Hematopoietic multipotent progenitor cell treated with erythropoietin and hydrocortisone succinate and interleukin-3 and kit ligand, for 6 days (in vitro differentiated cells): ENCODE measurements at places on chromosomes 6 and 20.

DNA sequence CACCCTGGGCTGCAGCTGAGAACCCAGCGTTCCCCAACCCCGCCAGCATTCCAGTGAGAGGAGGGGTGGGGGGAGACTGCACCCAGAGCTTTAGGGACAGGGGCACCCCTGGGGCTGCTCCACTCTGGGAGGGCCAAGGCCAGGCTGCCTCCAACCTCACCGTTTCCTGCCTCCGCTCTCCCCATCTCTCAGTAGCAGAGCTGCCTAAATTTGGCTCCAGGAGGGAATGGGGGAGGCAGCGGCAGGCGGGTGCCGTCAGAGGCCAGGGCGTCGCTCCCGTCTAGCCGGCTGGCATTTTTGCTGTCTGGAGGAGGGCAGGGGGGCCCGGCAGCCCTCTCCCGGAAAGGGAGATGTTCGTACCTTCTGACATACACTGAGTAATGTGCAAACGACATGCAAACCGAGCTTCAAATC is 46.6 kb downstream of the NOL4L start:
- peak; percentile 48 for DNase-seq

GRCh38 chr20:23011008-23011721 is 23.9 kb upstream of the SSTR4 start:
- no peak for DNase-seq

GRCh38 chr20:13286607-13287006 is 65.5 kb downstream of the ISM1 start:
- DNase-seq: no peak

DNA sequence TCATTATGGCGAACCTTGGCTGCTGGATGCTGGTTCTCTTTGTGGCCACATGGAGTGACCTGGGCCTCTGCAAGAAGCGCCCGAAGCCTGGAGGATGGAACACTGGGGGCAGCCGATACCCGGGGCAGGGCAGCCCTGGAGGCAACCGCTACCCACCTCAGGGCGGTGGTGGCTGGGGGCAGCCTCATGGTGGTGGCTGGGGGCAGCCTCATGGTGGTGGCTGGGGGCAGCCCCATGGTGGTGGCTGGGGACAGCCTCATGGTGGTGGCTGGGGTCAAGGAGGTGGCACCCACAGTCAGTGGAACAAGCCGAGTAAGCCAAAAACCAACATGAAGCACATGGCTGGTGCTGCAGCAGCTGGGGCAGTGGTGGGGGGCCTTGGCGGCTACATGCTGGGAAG is 22.5 kb upstream of the PRND start:
- DNase-seq: no peak

- no peak for DNase-seq
These were observed 74.4 kb downstream of the SMOC2 start for GRCh38 chr6:168515376-168515775.

- DNase-seq: no peak
These were observed 20.7 kb upstream of the DST start for GRCh38 chr6:56663344-56663743.

DNA sequence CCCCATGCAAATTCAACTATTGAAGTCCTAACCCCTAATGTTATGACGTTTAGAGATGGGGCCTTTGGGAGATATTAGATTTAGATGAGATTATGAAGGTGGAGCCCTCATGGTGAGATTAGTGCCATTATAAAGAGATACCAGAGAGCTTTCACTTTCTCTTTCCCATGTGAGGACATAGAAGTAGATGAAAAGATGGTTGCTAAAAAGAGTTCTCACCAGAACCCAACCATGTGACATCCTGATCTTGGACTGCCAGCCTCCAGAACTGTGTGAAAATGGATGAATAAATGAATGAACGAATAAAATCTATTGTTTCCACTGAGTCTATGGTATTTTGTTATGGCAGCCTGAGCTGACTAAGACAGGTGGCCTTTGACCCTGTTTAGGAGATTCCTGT is 50.6 kb upstream of the FBXO30 start:
- no peak for DNase-seq

GRCh38 chr6:43016943-43017334 is 2.9 kb downstream of the KLHDC3 start:
- DNase-seq: no peak

DNA sequence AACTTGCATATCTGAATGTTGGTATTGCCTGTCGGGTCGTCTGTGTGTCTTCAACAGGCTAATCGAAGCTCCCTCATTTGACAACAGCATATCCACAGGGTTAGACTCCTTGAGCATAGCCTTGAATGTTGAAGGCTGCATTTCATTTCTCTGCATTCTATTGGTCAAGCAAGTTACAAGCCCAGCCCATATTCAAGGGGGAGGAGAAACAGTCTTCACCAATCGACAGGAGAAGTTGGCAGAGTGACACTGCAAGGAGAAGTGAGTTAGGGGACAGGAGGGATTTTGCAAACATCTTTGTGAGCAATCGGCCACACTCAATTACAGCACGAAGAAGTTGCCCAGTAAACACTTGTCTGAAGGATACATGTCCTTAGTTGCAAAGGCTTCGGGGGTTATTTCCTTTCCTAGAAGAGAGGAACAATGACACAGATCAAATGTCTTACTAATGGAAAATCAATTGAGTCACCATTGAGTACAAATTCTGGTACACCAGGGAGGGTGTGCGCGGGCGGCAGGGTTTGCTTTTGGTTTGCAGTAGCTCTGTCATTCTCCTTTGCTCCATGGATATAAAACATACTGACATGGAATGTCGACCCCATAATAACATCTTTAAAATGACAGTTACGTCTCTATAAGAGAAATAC is 60.6 kb upstream of the NT5E start:
- DNase-seq: no peak

DNA sequence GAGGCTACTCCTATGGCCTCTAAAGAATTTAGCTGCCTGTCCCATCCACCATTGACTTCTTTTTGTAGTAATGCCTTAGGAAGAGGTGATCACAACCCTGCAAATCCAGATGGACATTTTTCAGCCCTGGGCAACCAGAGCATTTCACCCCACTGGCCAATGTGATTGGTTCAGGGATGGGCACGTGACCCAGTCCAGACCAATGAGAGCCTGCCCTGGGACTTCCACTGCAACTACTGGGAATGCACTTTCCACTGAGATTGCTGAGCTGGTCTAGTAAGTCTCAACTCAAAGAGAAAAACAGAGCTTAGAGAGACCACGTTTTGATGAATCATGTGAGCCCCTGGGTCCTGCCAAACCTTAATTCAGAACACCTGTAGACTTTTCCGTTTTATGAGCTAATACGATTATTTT is 8.9 kb upstream of the UBE2V1 start:
- no peak for DNase-seq

- DNase-seq: no peak
These were observed 7.6 kb downstream of the SLC44A4 start for GRCh38 chr6:31871046-31871659.

DNA sequence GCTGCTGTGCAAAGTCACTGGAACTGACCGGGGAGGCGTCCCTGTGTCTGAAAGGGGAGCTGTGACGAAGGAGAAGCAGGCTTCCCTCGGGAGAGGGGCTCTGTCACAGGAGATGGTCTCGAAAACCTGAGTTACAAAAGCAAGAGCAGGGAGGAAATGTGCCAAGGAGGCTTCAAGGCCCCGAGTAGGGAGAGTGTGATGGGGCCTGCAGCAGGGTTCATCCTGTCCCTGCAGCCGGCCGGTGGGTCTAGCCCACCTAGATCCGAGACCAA is 16.7 kb downstream of the DYNLT1 start:
- DNase-seq: no peak
